ENCODE measurements at places on chromosomes 11 and 22.

- DNase-seq, result no peak
Measured at GRCh38 chr11:119297938-119298337, 19.0 kb downstream of the MCAM start.

DNA sequence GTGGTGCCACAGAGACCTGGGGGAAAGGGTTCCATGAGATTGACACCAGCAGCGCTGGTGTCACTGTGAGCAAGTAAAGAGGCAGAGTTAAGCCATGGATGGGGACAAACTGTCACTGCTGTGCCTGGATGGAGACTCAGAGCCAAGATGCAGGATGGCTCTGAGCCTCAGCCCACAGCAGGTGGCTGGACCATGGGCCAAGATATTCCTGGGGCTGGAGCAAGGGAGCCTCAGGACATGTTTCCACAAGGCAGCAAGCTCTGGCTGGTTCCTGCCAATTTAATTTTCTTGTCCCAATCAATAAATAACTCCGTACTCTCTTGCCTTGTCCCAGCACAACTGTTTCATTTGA is 23.0 kb downstream of the MYO18B start:
- DNase-seq, result no peak

DNA sequence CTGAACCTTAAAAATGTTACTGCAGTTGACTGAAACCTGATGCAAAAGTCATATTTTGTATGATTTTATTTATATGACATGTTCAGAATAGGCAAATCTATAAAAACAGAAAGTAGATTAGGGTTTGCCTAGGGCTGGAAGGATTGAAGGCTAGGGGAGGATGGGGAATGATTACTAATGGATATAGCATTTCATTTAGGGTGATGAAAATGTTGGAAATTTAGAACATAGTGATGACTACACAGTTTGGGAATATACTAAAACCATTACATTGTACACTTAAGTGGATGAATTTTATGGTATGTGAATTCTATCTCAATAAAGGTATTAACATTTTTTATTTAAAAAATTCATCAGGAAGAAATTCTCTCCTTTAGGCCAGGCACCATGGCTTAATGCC is 22.9 kb upstream of the PAFAH1B2 start:
- DNase-seq, result no peak

DNA sequence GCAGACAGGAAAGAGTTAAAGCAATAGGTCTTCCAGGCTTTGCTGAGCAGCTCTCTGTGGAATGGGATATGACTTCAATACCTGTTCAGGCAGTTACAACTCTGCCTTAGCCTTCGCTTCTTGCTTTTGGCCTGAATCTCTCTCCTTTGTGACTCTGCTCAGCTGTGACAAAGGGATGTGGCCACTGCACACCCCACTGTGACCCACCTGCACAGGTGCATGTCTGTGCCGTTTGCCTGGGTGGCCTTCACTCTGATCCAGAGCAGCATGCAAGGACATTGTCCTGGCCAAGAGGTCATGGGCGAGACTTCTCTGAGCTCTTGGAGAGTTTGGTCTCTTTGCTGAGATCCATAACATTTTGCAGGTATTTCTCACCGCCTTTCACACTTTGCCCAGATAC is 891.3 kb downstream of the BRD1 start:
- DNase-seq, result no peak

DNA sequence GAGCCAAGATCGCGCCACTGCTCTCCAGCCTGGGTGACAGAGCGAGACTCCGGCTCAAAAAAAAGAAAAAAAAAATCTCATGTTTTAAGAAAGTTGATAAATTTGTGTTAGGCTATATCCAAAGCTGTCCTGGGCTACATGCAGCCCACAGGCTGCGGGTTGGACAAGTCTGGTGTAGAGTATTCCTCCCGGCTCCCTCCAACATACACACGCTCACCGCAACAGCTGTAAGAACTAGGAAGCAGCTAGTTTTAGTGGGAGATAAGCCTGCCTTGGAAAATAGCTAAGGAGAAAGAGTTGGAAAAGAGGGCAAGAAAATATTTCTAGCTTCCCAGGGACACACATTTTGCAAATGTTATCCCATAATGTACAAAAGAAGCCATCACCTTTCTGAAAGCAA is 46.6 kb downstream of the CELF1 start:
- DNase-seq, result no peak

DNA sequence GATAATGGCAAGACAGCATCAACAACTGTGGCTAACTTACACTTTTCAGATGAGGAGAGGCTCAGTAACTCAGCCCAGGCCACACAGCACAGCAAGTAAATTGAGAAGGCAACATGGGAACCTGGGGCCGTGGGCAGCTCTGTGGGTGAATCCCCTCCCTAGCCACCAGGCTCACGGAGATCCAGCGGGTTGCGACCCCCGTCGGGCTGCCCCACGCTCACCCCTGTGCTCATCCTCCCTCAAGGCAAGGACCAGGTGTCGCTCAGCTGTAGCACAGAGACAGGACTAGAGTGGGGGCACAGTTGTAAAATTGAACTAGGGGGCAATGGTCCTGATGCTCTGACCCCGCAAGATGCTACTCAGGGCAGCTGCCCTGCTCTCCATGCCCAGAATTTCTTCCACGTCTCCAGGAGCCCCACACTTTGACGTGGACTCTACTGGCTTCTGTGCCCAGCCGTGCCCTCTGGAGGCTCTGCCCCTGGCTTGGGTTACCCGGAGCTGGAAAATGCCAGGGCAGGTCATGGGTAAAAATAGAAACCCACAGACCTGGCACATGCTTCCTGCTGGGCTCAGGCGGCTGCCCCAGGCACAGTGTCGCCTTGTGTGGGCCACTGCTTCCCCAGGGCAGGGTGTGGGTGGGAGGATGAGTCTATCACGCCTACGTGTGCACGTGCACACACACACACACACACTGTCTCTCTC is 9.0 kb downstream of the TUBA8 start:
- DNase-seq, result no peak

DNA sequence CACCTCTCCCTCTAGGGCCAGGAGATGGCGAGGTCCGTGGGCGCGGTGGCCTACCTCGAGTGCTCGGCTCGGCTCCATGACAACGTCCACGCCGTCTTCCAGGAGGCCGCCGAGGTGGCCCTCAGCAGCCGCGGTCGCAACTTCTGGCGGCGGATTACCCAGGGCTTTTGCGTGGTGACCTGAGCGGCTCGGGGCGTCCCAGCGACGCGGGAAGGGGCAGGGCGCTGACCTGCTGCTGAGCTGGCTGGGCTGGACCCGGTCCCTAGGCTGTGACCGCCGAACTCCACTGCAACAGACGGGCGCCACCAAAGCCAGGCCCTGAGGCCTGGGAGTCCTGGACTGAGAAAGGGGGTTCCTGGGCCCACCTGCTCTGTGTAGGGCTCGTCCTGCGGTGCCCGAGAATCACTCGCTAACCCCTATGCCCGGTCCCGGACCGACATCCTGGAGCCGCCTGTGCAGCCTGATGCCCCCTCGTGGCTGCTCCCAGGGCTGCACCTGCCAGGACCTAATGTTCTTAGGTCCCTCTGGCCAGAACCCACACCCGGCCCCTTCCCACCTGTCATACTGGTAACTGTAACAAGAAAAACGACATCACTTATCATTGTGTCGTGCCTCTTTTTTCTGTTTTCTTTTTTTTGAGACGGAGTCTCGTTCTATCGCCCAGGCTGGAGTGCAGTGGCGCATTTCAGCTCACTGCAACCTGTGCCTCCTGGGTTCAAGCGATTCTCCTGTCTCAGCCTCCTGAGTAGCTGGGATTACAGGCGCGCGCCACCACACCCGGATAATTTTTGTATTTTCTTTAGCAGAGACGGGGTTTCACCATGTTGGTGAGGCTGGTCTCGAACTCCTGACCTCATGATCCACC is 15.0 kb downstream of the RHOD start:
- peak; percentile 64 for DNase-seq

- no peak for DNase-seq
Measured at GRCh38 chr11:10498426-10499250, 42.3 kb downstream of the RNF141 start.
